Globus pallidus (tissue), 1 donor: ENCODE measurements at places on chromosomes 16 and 17.

- no peak for DNase-seq
Measured at GRCh38 chr17:63171428-63172393, 205.7 kb downstream of the TANC2 start.

- no peak for DNase-seq
Measured at GRCh38 chr16:82917886-82918595, 291.3 kb downstream of the CDH13 start.

- no peak for DNase-seq
Measured at GRCh38 chr17:51814521-51814920, 344.0 kb downstream of the CA10 start.

DNA sequence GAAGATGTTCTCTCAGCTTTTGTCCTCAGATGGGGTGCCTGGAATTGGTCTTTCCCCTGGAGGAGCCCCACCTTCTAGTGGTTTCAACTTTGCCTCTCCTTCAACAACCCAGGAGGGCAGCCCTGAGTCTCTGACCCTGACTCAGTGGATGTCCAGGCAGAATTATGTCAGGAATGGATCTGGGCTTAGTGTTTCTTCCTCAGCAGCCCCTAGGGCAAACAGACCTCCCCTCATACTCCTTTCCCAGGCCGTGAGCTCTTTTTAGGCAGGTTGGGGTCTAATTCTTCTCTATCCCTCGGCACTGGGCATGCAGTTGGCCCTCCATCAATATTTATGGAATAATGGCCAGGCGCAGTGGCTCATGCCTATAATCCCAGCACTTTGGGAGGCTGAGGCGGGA, 20.2 kb upstream of the FMNL1 start:
- no peak for DNase-seq

DNA sequence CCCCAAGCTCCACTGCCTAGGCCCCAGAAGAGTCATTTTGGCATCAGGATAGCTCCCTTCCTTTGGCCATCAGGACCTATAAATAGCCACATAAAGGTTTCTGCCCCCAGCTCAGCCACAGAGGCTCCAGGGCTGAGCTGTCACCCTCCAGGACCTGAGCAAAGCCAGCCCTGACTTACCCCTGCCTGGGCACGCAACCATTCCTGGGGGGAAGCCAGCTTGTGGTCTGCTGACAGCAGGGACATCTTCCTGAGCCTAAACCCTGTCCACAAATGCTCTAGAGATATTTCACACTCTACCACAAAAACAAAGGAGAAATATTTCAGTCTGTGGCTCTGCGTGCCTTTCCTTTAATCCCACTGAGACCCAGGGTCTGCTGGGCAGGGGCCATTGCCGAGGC, 123.7 kb upstream of the CCL2 start:
- DNase-seq = no peak

- peak; percentile 79 for DNase-seq
Measured at GRCh38 chr16:30786936-30787612, at the start of gene ZNF629. TSS of gene ZNF629 (minus strand) at chr16:30787205. CDS start at chr16:30784482, 2,723 bp downstream.

- DNase-seq = no peak
Measured at GRCh38 chr17:51850201-51850600, 308.3 kb downstream of the CA10 start.

DNA sequence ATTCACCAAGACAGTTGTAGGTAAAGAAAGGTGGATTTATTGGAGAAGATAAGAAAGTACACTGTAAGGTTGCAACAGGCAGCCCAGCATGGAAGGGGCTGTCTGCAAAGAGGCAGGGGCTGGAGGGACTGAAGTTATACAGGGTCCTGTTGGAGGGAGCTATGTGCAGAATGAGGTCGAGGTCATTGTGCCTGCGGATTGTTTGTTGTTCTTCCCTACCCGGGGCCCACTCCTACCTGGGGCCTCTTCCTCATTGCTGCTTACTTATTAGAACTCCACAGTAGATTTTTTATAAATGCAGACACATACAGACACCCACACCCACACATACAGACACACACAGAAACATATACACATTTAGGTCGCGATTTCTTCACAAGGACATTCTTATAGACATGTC, 466.2 kb downstream of the MAF start:
- no peak for DNase-seq

GRCh38 chr17:73249700-73250099, 12.0 kb downstream of the CPSF4L start:
- DNase-seq = no peak

GRCh38 chr17:40355123-40355803, 9.3 kb downstream of the GJD3 start:
- DNase-seq = no peak

GRCh38 chr17:77811521-77811920, 147.0 kb upstream of the TNRC6C start:
- DNase-seq = no peak

GRCh38 chr17:17416007-17416399, 60.8 kb upstream of the MED9 start:
- DNase-seq = no peak

DNA sequence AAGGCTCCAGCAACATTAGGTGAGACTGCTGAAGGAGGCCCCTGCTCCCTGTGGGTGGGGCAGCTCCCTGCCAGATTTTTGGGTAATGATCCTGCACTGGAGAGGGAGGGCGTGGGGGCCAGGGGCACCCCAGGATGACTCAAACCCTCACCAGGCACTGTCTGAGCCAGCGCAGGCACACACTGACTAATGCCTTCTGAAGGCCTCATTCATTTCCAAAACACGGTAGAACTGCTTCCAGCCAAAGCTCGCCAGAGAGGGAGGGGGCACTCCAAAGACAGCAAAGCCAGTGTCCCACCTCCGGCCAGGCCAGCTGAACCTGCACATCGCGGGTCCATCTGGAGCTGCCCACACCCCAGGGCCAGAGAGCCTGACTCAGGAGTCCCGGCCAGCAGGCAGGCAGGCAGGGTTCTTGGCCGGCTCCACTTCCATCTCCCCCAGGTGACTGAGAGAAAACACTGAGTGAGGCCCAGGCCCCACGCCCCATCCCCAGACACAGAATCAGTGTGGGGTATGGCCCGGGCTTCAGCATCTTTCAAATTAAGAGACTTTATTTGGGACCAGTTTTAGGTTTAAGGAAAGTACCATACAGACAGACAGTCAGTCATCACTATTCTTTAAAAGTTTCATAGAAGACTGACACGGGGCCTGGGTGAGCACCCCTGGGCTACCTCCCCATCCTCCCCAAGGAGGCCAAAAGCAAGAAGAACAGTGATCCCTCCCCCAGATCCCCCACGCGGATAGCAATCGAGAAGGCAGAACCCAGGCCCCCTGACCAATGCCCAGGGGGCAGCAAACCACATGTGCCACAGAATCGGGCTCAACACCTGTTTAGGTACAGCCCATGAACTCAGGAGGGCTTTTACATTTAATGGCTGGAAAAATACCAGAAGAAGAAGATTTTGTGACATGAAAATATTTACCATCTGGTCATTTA, 2.3 kb downstream of the PIEZO1 start:
- no peak for DNase-seq

- no peak for DNase-seq
Measured at GRCh38 chr17:923633-924032, 55.9 kb downstream of the NXN start.
